A549 treated with dexamethasone at 1 μM for 4 hours (cell line): ENCODE measurements at places on chromosomes 3 and 15. TPM values are rescaled to one million over a fixed set of nuclear protein-coding genes. Genes with fewer than 3 reads are reported as not detected.

Gene HRG
- total RNA-seq: not detected in 5 replicates

Gene COLQ
- total RNA-seq: 0.12 to 0.36 TPM (median 0.28 TPM) in 5 replicates

Gene NOX5
- total RNA-seq: 0.10 to 0.34 TPM (median 0.19 TPM) in 5 replicates

Gene GMNC
- not detected in 5 replicates for total RNA-seq

Gene LHFPL4
- 0.06 to 0.21 TPM (median 0.08 TPM) in 5 replicates for total RNA-seq

Gene RLBP1
- not detected in 5 replicates for total RNA-seq

Gene SCAPER
- total RNA-seq: 2.6 to 5.1 TPM (median 3.6 TPM) in 5 replicates

Gene PRRT3
- total RNA-seq: 1.2 to 1.9 TPM (median 1.7 TPM) in 5 replicates

Gene UBAP1L
- 0.29 to 1.4 TPM (median 0.61 TPM) in 5 replicates for total RNA-seq

Gene RAD51
- 17.7 to 23.7 TPM (median 20.5 TPM) in 5 replicates for total RNA-seq

Gene IQCF6
- total RNA-seq: not detected in 5 replicates

Gene MYZAP
- 0.94 to 1.5 TPM (median 1.3 TPM) in 5 replicates for total RNA-seq

Gene PIK3CB
- 14.9 to 20.0 TPM (median 18.7 TPM) in 5 replicates for total RNA-seq

Gene SCAANT1
- total RNA-seq: not detected in 5 replicates

Gene GOLGA8Q
- total RNA-seq: 0.09 to 0.17 TPM in 2 of 5 replicates, not detected in the others

Gene DPPA2
- 0.06 TPM in 1 of 5 replicates, not detected in the others for total RNA-seq

Gene GOLGA8J
- not detected in 5 replicates for total RNA-seq

Gene CCDC174
- total RNA-seq: 12.1 to 17.0 TPM (median 13.2 TPM) in 5 replicates

Gene CELF6
- total RNA-seq: 0.11 to 0.21 TPM (median 0.15 TPM) in 4 of 5 replicates, not detected in the other

Gene TUSC7
- total RNA-seq: not detected in 5 replicates

Gene LEKR1
- total RNA-seq: 0.49 to 1.1 TPM (median 0.77 TPM) in 5 replicates

Gene RNU5B-1
- total RNA-seq: not detected in 5 replicates

Gene TYRO3
- 16.9 to 20.8 TPM (median 20.5 TPM) in 5 replicates for total RNA-seq

Gene A4GNT
- total RNA-seq: not detected in 5 replicates

Gene KNL1
- total RNA-seq: 5.3 to 8.7 TPM (median 8.0 TPM) in 5 replicates
